Activated T-cell treated with anti-CD3 and anti-CD28 coated beads for 24 hours (primary cell): ENCODE measurements at places on chromosomes 1 and 21.

GRCh38 chr1:25106352-25106751, 126.0 kb downstream of the SYF2 start:
- no peak for DNase-seq

- DNase-seq, result no peak
Measured at GRCh38 chr1:168243198-168243597, 17.4 kb downstream of the SFT2D2 start.

GRCh38 chr1:214952648-214953047, 129.9 kb upstream of the KCNK2 start:
- DNase-seq, result no peak

GRCh38 chr1:147413110-147413605, 128.1 kb upstream of the BCL9 start:
- DNase-seq, result no peak

DNA sequence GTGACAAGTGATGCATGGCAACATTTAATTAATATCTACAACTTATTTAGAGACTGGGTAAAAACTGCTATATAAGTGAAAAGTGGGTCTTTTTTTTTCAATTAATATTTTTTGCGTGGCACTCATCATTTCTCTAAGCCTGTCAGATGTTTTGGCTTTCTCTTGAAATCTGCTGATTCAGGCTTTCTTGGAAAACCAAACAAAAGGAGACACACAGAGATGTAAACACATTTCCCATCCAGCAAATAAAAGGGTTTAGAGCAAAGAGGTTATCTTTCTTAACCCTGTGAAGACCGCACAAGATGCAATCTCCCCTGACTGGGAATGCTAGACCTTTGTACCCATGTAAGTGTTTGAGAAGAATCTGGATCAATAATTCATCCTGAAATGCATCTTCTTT, 48.7 kb upstream of the PLXNA2 start:
- DNase-seq, result no peak

- DNase-seq, result no peak
Measured at GRCh38 chr1:10204003-10204642, 6.2 kb upstream of the KIF1B start.

DNA sequence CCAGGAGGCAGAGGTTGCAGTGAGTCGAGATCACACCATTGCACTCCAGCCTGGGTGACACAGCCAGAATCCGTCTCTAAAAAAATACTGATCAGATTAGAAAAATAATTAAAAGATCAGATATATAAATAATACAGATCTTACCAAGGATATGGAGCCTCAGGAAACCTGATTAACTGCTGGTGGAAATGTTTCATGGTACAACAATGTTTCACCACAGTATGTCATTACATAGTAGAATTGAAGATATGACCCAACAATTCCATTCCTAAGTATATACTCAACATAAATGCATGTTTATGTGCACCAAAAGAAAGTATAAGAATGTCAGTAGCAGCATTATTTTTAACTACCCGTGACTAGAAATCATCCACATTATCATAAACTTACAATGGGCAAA, 41.7 kb downstream of the CD53 start:
- no peak for DNase-seq

DNA sequence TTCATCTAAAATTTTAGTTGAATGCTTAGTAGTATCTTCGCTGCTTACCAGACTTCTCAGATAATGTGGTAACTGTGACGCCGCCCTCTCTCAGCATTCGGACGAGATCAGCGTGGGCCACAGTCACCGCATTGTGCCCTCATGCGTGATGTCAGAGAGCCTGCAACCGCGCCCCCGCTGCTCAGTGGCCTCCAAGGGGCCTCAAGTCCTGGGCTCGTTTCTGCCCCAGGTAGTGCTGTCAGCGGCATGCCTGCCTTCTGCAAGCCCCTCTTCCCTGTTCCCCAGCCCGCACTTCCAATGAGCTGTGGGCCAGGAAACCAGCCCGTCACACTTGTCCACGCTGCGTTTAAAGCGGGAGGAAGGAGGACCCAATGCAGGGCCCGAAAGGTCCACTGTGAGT, 61.6 kb upstream of the TRAPPC10 start:
- no peak for DNase-seq
